ENCODE measurements at places on chromosomes 7 and 10.

- DNase-seq = no peak
Observed at GRCh38 chr7:23494009-23494408, 23.7 kb upstream of the IGF2BP3 start.

GRCh38 chr10:102633848-102634247, 10.4 kb upstream of the TRIM8 start:
- DNase-seq = no peak

DNA sequence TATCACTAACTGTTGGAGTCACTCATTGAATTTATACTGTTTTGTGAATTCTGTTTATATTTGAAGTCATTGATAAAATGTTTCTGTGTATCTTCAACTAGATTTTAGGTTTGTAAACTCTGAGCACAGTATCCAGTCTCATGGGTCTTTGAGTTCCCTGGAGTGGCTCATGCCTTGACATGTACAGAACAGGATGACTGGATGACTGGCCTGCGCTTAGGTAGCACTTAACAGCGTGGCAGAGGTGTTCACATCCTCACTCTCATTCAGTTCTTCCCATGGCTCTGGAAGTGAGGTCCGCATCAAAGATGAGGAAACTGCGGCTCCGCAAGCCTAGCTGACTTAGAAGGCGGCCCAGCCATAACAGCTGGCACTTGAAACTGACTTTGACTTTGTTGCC, 576.9 kb downstream of the SUGCT start:
- no peak for DNase-seq

DNA sequence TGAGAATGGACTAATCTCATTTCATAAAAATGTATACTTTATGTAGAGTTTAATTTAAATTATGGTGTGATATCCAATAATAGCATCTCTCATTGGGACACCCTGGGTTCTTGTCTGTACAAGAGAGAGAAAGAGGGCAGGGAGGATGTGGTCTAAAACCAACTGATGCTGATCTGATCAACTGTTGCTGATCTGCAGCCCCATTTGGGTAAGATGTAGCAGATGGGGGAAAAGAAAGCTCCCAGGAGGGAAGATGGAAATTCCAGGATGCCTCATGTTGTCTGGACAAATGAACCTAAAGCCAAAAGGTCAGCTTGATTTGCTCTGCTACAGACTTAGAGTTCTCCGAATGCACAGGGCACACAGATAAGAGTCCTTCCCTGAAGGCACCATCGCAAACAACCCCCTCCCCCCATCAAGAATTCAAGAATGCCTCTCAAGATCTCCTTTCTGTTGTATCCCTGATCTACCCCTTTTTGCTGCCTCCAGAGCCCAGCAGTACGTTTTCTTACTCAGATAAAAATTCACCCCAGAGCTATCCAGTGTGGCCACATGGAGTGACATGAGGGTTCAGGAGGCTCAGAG, 171.4 kb upstream of the INHBA start:
- DNase-seq = no peak

DNA sequence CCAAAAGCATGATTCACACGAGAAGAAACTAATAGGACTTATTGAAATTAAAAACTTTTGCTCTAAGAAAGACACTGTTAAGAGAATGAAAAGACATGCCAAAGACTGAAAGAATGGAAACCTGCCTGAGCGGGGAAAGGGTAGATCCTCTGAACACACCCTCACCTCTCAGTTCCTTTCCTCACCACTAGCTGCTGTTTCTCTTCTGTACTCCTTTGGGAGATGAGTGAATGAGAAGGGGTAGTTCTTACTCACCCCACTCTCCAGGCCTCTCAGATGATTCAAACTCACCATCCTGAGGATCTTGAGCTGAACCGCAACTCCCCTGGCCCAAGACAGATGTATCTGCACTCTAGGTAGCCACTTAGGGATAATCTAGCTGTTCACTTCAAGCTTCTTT, 41.9 kb downstream of the IQUB start:
- no peak for DNase-seq

DNA sequence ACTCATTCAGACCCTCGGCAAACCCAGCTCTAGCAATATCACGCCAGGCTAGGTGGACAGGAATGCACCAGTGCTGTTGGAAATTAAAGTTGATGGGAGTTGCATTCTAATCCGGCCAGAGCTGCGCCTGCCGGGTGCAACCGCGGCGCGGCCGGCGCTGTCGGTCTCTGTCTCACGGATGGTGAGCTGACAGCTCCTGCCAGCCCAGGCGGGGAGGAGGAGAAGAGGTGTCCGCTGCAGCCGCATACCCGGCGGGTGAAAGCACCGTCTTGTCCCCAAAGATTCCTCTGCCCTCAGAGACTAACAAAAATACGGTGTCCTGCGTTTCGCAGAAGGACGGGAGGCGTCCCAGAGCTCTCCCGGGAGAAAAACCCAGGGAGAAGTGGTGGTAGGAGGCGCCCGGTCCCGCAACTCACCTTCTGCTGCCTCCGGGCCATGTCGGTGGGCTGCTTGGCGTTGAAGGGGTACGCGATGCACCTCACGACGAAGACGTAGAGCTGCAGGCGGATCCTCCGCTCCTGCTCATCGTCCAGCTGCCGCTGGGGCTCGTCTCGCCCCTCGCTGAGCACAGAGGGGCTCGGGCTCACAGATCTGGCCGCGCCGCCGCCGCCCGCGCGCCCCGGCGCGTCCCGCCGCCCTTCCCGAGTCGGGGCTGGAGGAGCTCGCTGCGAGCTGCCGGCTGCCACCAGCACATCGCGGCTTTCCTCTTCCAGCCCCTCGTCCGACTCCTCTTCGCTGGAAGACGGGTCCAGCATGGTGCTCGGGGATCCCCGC, 490 bp downstream of the CADPS2 start:
- DNase-seq = no peak

DNA sequence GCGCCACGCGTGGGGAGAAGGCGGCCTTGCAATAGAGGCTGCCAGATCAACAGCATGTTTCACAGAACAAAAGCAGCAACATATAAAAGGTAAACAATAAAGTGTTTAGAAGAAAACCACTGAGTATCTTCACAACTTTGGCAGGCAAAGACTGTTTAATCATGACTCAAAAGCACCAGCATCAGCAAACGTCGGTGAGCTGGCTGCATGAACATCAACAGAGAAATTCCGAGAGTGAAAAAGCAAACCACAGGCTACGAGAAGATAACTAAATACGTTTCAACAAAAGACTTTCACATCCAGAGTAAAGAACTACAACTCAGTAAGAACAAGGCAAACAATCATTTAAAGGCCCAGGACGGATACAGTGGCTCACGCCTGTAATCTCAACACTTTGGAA, 172.0 kb downstream of the MAD1L1 start:
- DNase-seq = no peak

- no peak for DNase-seq
Observed at GRCh38 chr7:64839910-64840309, 45.7 kb downstream of the ZNF138 start.

DNA sequence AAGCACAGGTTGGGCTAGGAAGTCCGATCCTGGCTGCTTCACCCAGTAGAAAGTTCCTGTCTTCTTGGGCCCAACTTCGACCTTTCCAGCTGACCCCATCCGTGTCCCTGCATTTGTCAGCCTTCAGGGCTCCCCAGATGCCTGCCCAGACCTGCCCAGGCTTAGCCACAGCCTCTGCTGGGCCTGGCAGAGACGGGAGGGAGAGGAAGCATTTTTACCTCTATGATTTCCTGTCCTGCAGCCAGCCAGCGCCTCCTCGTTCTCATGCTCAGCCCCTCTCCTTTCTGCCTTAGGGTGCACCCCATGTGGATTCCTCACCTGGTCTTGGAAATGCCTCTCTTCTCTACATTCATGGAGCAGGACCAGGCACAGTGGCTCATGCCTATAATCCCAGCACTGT, 3.7 kb downstream of the METTL27 start:
- DNase-seq = no peak

DNA sequence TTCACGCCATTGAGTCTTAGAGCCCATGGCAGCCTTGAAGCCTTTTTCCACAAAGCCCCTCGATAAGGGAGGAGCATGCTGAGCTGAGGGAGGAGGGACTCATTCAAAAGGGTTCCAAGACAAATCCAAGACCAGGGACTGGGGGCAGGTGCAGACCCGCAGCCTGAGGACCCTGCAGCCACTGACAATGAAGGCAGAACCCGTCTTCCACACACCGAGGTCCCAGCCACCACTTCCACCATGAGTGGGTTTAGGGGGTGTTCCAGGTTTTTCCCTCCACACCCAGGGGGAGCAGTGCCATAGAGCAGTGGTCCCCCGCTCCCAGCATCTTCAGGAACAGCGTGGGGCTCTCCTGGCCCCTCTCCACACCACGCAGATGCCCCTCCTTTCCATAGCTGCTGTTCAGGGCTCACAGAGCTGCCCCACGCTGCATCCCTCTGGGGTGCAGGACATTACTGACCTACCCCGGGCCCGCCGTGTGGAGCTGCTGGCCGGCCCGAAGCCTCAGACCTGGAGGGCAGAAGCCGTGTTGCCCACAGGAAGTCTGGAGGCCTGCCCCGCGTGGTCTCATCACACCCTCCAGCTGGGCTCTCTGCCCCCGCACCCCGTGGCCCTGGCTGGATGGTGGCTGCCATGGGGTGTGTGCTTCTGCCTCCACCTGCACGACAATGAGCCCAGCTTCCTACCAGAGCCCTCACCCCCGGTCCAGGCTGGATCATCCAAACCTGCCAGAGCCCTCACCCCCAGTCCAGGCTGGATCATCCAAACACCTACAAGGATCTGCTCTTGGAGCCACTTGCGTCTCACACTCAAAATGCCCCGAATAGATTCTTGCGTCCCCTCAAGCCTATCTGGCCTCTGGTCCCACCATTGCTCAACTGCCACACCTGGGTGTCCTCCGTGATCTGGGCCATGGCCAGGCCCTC, 220.0 kb upstream of the TCERG1L start:
- DNase-seq = no peak

DNA sequence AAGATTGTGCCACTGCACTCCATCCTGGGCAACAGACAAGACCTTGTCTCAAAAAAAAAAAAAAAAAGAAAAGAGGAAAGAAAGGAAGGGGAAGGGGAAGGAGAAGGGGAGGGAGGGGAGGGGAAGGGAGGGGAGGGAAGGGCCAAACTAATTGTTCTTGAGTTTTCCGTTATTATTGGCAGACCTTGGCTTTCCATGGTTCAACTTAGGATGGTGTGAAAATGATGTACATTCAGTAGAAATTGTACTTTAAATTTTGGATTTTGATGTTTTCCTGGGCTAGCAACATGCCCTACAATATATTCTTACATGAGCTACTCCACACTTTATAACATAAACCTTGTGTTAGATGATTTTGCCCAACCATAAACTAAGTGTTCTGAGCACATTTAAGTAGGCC, 1.2 kb upstream of the TMEM72 start:
- no peak for DNase-seq

DNA sequence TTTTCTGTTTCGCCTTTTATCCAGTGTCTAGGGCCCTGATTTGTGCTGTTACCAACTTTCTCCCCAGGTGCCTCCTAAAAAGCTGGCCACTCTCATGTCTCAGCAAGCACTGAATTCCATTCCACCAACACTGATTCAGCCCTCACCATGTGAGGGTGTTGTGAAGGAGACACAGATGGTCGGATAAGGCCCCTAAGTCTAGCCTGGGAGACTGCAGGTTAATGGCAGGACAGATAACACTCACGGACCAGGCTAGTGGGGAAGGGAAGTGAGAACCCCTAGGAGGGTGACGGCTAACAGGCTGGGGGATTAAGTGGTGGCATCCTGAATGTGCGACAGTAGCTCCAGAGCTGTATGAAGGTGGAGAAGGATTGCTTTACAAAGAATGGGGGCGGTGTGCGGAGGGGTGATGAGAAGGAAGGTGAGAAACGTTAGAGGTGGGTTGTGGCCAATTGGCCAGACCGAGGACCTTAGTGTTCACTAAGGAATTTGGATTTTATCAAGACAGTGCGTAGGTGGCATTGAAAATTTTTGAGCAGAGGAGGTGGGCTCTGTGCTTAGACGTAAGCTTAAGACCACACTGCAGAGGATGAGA, 3.8 kb upstream of the DUSP5 start:
- DNase-seq = no peak

DNA sequence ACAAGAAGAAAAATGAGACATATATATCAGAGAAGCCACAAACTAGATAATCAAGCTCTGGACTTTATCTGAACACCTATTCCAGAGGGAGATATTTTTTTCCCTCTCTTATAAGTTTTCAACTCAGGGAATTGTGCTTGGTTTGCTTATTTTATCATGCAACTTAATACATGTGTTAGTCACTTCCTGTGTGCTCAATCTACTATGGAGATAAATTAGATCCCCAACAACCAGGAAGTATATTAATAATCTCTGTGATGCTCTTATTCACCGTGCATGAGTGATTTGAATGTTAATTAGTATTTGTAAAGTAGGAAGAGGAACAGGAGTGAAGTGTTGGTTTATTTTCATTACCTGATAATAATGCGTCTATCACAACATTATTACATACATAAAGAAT, 38.8 kb upstream of the ZNF365 start:
- DNase-seq = no peak

DNA sequence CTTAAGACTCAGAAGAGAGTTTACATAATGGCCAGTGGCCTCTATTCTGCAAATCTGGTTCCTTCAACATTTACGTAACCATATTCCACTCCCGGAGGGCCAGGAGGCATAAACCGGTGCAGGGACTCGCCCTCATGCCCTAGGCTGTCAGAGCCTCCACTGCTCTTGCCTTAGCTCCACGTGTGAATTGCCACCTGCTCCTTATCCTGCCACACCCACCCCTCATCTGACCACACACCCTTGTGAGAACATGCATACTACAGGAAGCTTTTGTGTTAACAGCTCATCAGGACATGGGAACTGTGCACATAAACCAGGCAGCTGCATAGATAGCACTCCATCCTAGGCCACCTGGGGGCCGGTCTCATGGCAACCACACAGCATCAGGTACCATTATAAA, 146.7 kb upstream of the PFKP start:
- DNase-seq = no peak

DNA sequence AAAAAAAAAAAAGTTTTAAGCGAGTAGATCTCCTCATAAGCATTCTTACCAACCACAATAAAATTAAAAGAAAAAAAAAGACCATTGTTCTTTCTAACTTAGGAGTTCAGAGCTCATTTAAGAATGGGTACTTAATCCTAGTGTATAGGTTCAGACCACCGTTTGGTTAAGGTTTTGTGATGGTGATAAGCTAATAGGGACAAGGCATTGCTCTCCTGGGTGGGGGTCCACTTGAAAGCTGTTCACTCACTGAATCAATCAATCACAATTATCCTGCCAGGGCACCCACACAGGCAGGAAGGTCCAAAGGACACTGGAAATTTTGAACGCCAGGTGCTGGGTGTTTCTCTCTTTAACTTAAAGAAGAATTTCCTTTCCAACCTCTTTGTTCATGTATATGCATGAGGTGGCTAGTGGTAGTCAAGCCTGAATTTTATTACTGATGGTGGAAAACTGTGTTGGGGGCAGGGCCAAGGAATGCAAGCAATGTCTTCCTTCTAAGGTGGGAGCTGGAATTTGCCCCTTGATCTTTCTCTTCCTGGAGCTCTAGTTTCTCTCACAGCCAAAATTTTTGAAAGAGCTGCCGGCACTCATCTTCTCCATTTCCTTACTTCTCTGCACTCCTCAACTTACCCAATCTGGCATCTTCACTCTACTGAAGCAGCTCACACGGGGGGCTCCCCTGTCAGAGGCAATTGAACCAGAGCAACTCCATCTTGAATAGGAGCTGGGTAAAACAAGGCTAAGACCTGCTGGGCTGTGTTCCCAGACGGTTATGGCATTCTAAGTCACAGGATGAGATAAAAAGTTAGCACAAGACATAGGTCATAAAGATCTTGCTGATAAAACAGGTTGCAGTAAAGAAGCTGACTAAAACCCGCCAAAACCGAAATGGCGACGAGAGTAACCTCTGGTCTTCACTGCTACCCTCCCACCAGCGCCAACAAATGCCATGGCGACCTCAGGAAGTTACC, 7.5 kb upstream of the FAM131B start:
- no peak for DNase-seq
